ENCODE measurements at places on chromosomes 1 and 21.
A peak's percentile ranks its signal among the peaks of the same experiment; 100 is the strongest.

- DNase-seq: no peak
Observed at GRCh38 chr1:48853006-48853405, 76.3 kb upstream of the BEND5 start.

- DNase-seq: no peak
Observed at GRCh38 chr21:42161401-42161955, 57.5 kb upstream of the ABCG1 start.

GRCh38 chr1:101506541-101507164, 269.8 kb downstream of the S1PR1 start:
- no peak for DNase-seq

GRCh38 chr1:213968146-213968825, 19.5 kb upstream of the PROX1 start:
- no peak for DNase-seq

GRCh38 chr1:48036710-48037355, 39.6 kb upstream of the TRABD2B start:
- no peak for DNase-seq

DNA sequence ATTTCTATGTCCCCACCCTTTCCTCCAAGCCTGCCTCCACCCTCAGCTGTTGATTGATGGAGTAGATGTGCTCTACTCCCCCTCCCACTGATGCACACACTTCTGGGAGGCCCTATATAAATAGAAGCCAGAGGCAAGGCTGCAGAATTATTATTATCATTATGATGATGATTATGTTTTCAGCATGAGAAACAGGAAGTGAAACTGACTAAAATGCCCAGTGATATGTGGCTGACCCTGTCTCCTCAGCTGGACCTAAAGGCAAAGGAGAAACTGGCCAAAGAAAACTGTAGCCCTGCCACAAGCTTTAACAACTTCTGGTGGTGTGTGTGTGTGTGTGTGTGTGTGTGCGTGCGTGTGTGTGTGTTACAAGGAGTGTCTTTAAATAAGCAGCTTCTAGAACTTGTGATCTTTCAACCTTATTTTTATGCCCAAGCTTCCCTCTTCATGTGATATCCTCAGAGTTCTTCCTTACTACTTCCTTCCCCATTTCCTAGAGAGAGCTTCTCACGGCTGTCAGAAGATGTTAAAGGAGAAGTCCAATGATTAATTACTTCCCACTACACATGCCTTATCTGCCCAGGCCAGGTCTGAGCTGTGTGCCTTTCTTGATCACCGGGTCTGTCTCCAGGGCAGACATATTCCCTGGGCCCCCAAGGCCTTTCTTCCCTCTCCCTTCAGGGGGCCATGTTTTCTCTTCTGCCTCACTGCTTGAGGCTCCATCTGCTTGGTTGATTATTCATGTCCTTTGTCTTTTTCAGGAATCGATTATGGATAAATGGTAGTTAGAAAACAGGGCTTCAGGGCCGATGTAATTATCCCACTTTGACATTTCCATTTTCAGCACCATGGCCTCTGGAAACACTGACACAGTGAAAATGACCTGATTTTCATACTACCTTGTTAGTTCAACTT, 11.6 kb upstream of the MAPKAPK2 start:
- DNase-seq: no peak

DNA sequence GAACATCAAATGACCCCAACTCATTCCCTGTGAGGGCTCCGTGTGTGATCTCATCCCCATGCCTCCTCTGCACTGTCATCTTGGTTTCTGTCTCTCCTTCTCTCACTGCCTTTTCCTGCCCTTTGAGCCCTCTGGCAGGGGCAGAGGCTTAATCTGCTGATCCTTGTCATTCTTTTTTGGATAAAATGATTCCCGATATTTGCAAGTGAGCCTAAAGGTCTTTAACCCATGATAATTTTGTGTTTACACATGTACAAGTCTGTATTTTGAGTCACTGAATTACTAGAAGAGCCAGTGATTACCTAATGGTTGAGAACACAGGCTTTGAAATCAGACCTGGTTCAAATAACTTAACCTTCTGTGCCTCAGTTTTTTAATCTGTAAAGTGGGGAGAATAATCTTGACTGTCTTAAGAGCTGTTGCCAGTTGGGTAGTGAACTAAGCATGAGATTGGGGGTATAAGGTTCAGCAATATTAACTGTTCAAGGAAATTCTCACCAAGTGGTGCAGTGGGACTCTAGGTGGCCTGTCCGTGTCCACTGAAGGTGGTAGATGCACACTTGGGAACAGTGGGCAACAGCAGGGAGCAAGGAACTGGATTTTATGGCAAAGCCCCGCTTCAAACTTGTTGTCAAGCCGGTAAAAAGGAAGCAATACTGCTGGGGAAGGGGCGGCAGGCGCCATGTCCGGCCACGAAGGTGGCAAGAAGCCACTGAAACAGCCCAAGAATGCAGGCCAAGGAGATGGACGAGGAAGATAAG, 1.6 kb downstream of the ECHDC2 start:
- DNase-seq: no peak

DNA sequence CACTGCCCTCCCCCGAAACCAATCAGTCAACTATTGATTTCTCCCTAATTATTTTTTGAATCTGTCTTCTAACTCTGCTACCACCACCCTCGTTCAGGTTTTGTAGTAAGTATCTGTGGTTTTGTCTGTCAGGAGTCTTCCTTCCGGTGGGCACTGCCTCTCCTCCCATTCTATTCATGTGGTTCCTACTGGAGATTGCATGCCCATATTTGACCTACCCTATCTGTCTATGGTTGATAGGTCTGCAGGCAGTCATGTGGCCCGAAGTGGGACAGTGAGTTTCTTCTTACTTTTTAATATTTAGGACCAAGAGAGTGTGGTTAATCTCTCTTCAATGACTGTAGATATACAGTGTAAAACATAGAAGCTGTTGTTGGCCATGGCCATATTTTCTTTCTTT, 17.8 kb upstream of the MAST2 start:
- no peak for DNase-seq

DNA sequence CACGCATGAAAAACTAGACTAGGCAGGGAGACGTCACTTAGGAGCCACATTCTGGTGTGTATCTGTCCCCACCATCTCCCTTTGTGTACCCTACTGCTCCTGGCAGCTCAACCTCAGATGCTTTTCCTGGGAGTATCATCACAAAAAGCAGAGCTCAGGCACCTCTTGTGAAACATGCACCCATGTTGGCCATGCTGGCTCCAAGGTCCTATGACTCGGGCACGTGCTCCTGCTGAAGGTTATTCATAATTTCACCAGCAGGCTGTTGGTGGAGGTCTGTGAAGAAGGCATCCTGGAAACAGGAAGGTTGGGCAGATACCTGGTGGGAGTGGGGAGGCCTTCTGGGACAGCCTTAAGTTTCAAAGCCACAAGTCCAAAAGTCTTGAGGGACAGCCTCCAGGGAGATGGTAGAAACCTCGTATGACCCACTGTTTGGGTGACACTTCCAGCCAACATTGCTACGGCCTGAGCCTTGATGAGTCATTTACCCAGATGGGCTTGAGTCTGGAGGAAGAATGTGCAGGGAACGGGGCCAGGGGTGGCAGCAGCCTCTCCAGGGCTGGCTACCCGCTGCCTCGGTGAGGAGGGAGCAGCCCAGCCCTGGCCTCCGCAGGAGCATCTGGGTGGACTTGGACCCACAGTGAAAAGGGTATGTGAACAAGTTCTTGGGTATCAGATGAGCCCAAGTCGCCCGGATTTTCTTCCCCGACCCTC, 75.8 kb downstream of the PGBD5 start:
- no peak for DNase-seq

DNA sequence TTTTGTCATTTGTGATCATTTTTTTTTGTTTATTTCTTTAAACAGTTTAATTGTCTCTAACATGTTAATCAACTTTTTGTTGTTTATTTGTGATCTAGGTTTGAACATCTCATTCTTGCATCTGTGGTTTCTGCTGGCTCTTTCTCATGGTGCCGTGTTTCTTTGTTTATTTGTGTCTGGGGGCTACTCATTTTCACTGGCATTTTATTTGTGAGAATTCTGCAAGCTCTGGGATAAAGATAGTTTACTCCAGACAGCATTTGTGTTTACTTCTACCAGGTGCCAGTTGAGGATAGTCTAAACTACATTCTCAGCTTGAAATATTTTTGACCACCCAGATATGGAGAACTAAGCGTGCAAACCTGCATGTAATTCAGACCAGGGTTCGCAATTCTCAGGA, 508.6 kb downstream of the KIF26B start:
- peak; percentile 91 for DNase-seq

- DNase-seq: peak; percentile 90
Observed at GRCh38 chr1:6624710-6625583, at the start of gene THAP3. THAP3 (plus strand) TSS chr1:6624868; CDS start chr1:6625219, 351 bp downstream.

GRCh38 chr1:198681831-198682759, 43.3 kb downstream of the PTPRC start:
- DNase-seq: peak; percentile 68

DNA sequence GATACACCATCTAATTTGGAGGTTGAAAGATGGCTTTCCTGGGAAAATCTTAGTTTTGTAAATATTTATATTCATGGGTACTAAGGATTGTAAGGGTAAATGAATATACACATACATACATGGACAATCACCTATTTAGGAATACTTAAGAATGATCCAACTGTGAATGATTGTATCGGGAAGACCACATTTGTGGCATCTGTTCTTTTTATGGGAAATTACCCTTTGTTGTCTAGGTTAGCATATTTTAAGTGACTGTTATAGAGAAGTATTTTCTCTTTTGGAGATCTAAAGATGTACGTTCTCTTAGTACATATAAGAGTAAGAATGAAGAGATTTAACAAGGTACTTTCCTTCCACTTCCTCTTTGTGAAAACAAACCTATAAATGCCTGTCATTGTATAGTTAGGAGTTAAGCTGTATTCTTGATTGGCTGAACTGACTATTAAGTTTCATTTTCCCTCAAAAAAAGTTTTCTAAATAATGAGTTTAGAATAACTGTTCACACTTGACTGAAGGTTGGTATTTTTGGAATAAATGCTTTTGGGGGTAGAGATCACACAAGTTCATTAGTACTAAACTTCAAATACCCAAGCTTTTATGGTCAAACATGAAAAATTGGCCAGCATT, 26.7 kb downstream of the SNX7 start:
- no peak for DNase-seq

DNA sequence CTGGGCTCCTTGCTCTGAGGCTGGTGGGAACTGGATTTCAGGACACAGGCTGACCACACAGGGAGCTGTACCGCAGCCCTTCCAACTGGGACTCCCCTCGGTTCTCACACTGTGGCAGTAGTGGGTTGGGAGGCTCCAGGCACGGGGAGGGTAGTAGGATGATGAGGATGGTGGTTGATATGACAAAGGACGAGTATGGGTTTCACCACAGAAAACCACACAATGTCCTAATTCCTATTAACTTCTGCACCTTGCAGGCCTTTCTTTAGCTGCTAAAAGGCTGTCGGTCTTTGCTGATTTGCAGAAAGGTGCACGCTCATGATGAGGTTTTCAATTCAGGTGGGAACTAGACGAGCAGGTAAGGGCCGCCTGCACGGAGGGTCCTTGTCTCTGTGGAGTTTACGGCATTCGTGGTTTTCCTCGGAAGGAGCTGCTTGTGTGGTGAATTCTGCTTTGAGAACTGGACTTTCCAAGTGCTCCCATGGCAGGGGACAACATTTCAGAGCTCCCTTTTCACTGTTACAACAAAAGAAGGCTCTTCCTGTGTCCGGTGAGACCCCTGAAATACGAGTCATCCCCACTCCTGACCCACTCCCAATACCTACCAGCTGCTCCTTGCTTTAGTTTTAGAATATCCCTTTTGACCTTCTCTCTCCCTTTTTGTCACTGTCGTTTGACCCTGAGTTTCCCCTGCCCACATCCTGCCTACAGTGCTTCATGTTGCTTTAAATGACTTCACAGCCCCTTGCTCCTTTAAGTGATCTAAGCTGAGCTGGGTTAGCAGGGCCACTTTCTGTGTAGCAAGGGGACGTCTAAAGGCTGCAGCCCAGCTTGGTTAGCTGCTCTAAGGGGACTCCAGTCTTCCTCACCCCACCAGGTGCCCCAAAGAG, 125.1 kb downstream of the MRPS6 start:
- DNase-seq: no peak

- no peak for DNase-seq
Observed at GRCh38 chr1:99600782-99601181, 45.1 kb upstream of the PALMD start.

DNA sequence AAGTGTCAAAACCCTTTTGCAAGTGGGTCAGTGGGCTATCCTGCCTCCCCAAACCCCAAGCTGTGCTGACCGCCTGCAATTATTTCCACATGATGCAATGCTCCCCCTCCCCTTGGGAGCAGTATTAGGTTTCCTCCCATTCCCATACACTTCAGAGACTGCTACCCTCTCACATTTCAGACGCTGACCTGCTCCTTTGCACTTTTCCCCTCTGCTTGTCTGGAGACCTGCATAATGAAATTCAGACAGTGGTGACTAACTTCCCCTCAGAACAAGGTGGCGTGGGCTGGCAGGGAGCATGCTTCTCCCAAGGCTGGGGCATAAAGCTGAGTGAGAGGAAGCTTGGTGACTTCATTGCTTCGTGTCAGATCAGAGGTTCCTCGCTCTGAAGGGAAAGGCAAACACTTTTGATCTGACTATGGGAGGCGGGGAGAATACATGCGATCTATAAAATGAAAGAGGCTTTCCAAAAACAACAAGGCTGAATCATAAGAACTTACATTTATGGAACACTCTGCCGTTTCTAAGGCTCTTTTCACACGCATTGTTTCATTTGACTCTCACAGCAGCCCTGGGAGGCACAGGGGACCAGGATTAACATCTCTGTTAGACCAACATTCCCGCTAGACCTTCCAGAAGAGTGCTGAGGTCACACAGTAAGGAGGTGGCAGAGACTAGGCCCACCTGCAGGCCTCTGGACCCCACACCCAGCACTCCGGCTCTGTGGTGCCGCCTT, 27.5 kb upstream of the ROR1 start:
- peak; percentile 55 for DNase-seq

- DNase-seq: peak; percentile 95
Observed at GRCh38 chr1:153608742-153609584, 4.0 kb downstream of the S100A16 start.

- DNase-seq: no peak
Observed at GRCh38 chr1:55040083-55040932, 960 bp downstream of the PCSK9 start.

DNA sequence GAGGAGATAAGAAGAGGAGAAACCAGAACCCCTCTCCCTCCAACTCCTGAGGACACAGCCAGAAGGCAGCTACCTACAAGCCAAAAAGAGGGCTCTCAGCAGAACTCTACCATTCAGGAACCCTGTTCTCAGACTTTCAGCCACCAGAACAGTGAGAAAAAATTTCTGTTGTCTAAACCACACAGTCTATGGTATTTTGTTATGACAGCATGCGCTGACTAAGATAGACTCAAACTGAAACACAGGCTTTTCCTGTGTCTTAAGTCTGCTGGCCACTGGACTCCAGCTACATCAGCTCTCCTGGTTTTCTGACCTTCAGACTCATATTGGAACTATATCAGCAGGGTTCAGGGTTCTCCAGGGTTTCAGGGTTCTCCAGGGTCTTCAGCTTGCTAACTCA, 126.5 kb upstream of the TNFSF4 start:
- no peak for DNase-seq

DNA sequence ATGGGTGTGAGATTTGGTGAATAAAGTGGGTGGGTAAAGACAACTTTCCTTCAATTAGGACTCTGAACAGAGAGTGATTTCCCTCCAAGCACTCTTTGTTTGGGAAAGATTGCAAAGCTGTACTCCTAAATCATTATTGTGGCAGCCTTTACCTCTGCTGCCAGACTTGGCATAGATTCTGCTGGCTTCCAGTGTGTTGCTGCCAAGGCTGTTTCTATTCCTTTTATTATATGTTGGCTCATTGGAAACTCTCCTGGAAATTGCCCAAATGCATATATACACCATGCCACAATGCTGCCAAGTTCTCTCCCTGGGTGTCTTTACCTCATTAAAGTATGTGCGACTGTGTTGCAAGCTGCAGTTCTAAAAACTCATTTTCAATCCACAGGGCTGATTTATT, 668.0 kb downstream of the MRPL39 start:
- DNase-seq: no peak

GRCh38 chr21:38965241-38965640, 159.5 kb downstream of the ETS2 start:
- DNase-seq: no peak
